ENCODE measurements at places on chromosomes 4 and X.

GRCh38 chr4:180437601-180438000, 1805.6 kb upstream of the TENM3 start:
- DNase-seq, result no peak

DNA sequence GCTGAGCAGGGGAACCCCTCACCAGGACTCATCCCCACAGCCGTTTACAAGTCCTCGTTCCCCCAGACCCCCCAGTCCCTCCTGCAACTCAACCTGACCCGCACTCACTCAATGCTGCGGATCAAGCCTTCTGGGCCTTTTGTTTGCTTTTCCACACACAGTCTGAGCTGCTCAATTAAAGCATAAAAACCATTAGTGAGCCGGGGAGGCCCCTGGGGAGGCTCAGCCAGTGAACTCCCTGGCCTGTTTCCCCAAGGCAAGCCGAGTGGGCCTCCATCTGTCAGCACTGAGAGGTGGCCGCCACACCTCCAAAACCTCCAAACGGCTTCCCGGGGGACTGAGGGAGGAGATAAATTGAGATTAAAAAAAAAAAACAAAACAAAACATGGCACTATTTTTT, 158.5 kb downstream of the SHOX start:
- no peak for DNase-seq

DNA sequence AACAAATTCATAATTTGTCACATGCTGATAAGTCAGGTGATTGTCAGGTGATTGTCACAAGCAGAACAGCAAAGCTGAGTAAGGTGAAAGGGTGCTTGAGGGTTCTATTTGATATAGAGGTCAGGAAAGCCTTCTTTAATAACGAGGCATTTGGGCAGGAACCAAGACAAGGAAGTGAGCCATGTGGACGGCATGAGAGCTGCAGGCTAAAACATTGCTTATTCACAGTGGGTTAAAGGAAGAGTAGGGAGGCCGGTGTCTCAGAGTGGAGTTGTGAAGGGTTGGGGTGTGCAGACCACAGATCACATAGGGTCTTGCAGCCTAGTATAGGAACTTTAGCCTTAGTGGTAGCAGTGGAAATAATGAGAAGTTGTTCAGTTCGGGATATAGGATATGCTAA, 31.3 kb upstream of the CYP2U1 start:
- DNase-seq, result no peak

- no peak for DNase-seq
Measured at GRCh38 chr4:164446516-164446915, 307.4 kb upstream of the SMIM31 start.

GRCh38 chrX:2883770-2884169, 45.4 kb downstream of the ARSD start:
- DNase-seq, result no peak

- no peak for DNase-seq
Measured at GRCh38 chr4:19850909-19851308, 400.8 kb upstream of the SLIT2 start.

DNA sequence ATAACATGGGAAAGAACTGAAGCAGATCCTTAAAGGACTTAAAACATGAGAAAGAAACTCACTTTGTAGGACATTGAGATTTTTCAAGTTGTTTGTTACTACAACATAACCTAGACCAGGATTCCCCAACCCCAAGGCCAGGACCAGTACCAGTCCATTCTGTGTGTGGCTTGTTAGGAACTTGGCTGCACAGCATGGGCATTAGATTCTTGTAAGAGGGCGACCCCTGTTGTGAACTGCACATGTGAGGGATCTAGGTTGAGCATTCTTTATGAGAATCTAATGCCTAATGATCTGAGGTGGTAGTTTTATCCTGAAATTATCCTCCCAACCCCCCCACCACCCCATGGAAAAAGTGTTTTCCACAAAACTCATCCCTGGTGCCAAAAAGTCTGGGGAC, 566.1 kb downstream of the KCTD8 start:
- DNase-seq, result no peak

GRCh38 chr4:139453041-139453370, 915 bp upstream of the RAB33B start:
- DNase-seq, result no peak

GRCh38 chr4:72564184-72564583, 4.8 kb downstream of the ADAMTS3 start:
- no peak for DNase-seq

GRCh38 chrX:28659269-28659668, 72.0 kb downstream of the IL1RAPL1 start:
- no peak for DNase-seq

DNA sequence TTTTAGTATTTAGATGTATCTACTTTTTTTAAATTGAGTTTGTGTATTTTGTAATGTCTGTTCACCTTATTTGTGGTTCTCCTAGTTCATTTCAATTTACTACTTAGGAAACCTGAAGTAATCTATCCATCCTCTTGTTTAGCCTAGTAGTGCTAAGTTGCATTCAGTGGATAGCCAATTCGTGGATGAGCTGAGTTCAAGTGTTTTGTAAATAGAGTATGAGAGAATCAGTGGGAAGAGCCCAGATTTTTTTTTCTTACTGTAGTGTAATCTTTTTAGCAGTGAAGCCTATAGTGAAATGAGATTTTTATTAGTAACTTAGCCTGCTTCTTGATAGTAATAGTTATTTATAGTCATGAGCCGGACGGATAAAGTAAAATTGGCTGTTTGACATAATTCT, 21.7 kb downstream of the STAG2 start:
- no peak for DNase-seq

DNA sequence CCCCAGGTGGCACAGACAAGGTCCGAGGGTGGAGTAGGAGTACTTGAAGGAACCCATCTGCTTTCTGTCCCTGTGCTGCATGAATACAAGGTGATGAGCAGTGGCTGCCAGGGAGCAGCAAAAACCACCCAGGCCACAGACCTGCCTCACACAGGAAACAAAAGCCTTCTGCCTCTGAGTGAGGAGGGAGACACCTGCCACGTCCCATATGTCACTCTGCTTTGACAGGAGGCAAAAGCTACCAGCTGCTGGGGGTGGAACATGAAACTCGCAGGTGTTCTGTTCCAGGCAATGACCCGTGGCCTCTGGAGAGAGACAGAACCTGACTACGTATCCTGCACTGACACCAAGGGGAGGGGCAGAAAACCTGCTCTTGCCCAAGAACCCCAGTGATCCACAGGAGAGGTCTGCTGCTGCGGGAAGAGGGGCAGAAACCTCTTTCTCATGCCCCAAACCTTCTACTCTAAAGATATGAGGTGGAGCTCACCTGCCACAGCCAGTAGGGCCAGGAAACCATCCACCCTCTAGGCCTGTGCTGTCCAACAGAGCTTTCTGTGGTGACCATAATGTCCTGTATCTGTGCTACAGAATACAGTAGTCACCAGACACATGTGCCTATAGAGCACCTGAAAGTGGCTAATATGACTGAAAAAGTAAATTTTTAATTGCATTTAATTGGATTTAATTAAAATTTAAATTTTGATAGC, 172.9 kb downstream of the PRDM5 start:
- no peak for DNase-seq

GRCh38 chr4:107845681-107846080, 20.9 kb downstream of the SGMS2 start:
- DNase-seq, result no peak

GRCh38 chrX:110133735-110134370, 130.9 kb downstream of the TMEM164 start:
- no peak for DNase-seq

DNA sequence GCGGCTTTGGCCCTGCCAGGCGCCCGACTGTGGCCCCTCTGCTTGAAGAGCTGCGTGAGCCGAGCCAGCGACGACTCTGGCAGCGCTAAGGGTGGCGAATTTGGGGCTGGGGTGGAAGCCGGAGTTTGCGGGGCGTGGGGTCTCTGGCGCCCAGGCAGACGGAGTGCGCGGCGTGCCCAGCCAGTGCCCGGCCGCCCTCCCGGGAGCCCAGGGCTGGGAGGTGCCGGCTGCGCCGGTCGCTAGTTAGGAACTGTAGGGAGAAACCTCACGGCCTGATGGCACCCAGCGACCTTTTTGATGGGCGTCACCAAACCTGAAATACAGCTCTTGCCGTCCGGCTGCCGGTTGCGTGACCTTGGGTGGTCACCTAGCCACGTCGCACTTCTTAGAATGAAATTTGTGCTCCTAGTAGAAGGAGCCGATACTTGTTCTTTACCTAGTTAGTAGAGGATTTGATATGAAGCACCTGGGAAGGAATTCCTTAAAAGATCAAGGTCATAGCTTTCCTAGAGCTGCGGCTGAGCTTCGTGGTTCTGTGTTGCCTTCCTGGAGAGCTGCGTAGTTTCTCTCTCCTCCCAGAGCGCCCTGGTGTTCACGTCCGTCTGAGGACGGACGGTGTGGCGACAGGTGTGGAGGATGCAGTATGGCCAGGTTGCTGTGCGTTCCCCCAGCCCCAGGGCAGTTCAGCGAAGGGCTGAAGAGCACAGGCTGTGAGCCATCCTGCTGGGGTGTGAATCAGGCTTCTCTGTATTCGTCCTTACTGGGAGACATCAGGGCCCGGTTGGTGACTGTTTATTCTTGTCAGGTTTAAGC, 680 bp downstream of the MAEA start:
- no peak for DNase-seq

DNA sequence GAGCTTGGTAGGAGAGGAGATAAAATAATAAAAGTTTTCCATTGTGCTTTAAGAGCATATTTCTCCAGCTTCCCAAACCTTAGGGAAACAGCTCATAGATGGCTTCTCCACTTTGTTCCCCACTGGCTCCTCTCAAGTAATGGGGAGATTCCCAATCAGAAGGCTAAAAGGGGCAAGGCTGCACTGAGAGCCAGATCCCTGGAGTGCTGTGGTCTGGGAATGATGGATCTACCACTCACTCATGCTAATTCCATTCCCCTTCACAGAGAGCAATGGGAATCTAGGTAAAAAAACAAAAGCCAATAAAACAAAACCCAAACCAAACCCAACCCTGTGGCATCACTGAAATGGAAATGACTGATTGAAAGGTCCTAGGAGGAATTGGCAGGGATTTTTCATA, 219.7 kb upstream of the MBNL3 start:
- DNase-seq, result no peak

- DNase-seq, result no peak
Measured at GRCh38 chrX:36581030-36581429, 427.1 kb upstream of the FAM47C start.

GRCh38 chrX:19887911-19888879, 795 bp upstream of the SH3KBP1 start:
- no peak for DNase-seq

GRCh38 chrX:78945186-78945912, at the start of gene P2RY10:
Gene P2RY10 (plus strand): TSS chrX:78945391. CDS start chrX:78960521, 15,130 bp downstream.
- no peak for DNase-seq

DNA sequence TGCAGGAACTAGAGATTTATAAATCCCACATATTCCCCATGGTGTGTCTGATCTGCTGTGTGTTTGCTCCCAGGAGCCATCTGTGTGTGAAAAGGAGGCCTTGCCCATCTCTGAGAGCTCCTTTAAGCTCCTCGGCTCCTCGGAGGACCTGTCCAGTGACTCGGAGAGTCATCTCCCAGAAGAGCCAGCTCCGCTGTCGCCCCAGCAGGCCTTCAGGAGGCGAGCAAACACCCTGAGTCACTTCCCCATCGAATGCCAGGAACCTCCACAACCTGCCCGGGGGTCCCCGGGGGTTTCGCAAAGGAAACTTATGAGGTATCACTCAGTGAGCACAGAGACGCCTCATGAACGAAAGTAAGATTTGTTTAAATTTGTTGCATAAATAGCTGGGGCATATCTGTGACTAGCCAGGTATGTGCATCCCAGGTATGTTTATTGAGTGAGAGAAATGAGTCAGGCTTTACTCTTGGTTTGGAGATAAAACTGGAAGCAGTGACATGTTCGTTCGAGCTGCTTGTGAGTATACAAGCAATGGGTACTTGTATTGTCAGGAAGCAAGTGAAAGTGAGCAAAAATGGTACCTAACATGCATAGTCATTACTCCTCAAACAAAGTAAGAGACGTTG, 89.5 kb downstream of the PTTG2 start:
- DNase-seq, result no peak

DNA sequence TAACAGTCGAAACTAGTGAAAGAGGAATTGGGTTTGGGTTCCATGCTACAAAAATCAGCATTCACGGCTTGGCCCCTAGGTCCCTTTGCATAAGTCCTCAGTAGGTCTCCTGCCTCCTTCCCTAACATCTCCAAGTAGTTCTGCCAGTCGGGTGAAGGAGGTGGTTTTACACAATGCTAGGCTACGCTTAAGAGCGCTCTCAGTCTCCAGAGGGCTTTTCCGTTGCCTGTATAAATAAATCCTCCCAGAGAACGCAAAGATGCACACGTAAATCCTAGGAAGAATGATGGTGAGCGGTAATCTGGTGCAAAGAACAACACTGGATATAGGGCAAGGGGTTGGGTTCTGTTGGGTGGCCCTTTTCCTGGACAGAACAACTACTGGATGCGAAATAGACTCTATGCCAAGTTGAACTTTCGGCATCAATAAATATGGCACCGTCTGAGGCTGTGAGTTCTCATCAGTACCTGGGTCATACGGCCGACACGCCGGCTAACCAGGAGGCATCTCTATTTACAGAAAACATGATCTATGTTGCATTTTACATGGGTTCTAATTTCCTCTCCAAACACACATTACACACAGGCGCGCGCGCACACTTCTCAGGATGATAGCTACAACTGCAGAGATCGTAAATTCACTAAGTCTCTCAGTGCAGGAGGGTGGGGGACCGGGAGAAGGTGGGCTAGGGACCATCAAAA, 1.3 kb downstream of the CAMK2D start:
- no peak for DNase-seq

DNA sequence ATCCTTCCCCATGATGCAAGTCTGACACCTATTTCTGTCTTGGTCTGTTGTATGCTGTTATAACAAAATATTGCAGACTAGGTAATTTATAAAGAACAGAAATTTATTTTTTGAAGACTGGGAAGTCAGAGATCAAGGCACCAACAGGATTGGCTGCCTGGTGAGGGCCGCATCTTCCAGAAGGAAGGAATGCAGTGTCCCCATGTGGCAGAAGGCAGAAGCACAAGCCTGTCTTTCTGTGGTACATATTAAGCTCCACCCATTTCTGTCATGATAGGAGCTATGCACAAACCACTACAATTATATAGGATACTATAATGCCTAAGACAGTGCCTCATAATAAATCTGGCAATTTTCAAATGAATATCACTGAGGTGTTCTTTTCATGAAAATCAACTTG, 502.3 kb upstream of the DIAPH2 start:
- no peak for DNase-seq

GRCh38 chr4:148004228-148004857, 272.5 kb downstream of the ARHGAP10 start:
- DNase-seq, result no peak

DNA sequence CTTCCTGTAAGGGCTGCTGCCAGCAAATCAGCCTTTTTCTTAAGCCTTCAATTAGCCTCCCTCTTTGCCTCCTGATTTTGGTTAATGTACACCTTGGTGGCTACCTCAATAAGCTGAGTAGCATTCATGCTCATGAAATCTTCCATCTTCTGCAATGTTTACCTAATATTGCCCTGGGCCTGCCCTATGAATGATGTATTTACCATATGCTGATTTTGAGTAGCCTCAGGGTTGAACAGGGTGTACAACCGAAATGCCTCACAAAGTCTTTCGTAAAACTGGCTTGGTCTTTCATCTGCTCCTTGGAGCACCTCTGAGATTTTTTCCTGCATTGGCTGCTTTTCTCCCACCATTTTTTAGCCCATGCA, 29.8 kb downstream of the SULT1E1 start:
- no peak for DNase-seq

GRCh38 chr4:56731857-56732256, 50.8 kb upstream of the HOPX start:
- no peak for DNase-seq

- DNase-seq, result no peak
Measured at GRCh38 chr4:103496800-103497199, 223.0 kb downstream of the TACR3 start.

Data from thoracic aorta (tissue), 2 donors.